ENCODE measurements at places on chromosomes 1 and 21.
A peak's percentile ranks its signal among the peaks of the same experiment; 100 is the strongest.

GRCh38 chr1:108531444-108531843, 28.5 kb upstream of the EEIG2 start:
- no peak for DNase-seq

DNA sequence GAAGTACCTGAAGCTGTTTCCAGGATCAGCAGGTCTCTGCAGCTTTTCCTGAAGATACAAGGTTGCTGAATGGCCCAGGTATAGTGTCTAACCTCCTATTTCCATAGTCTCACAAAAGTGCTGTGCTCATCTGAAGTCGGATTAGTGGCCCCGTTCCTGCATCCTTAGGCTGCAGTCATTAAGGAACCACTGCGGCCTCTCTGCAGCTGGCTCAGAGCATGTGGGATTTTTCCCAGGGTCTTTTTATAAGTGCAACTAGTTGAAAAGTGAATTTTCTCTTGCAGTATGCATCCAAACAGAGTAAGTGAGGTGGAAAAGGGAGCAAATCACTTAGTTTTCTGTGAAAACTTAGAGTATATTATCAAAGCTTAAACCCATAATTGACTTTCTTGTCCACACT, 565.3 kb upstream of the NEGR1 start:
- no peak for DNase-seq

- no peak for DNase-seq
Measured at GRCh38 chr1:200253774-200254495, 155.9 kb downstream of the ZNF281 start.

- DNase-seq: no peak
Measured at GRCh38 chr1:177024623-177025022, 139.9 kb downstream of the ASTN1 start.

GRCh38 chr1:78334952-78335351, 155.8 kb upstream of the PTGFR start:
- DNase-seq: no peak

GRCh38 chr1:186730951-186731729, 50.9 kb upstream of the PTGS2 start:
- no peak for DNase-seq

DNA sequence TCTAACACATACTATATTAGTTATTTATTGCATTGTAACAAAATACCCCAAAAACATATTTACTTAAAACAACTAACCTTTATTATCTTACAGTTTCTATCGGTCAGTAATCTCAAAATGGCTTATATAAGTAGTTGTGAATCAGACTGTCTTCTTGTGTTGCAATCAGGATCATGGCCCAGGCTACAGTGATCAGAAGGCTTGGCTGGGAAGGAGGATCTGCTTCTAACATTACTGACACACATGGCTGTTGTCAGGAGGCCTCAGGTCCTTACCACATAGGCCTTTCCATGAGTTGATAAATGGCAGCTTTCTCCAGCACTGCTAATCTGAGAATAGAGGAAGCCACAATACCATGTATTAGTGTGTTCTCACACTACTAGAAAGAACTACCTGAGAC, 33.7 kb downstream of the CFH start:
- DNase-seq: no peak

DNA sequence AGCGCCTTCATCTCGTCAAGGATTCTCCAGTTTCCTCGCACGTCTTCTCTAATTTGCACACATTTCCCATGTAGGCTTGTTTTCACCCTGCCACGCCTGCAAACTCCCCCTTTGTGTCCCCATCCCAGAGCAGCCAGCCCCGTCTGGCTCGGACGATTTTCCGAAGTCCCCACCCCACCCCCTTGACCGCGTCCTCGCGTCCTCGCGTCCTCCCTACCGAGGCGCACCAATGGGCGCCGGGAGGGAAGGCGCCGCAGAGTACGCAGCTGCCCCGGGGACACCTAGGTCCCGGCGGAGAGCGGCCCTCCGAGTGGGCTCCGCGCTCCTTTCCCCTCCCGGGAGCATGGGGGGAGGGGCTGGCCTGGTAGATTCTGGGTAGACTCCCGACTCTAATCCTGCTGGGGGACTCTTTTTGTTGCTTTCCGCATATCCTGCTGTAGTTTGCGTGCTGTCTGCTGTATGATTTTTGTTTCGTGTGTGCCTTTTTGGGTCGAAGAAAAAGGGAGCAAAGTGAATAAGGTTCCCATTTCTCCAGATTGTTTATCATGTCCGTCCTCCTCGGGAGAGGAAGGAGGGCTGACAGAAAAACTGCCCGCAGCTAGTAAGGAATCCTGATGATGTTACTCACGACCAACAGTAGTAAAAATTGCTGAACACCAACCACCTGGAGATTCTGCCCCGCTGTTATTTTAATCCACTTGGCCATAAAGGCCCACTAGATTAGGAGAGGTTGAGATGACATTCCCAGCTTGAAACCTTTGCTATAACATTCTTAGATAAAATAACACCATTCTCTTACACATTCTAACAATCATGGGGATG, 1.5 kb downstream of the CACHD1 start:
- peak; percentile 75 for DNase-seq

GRCh38 chr1:208541225-208541855, 297.2 kb upstream of the PLXNA2 start:
- no peak for DNase-seq

- DNase-seq: no peak
Measured at GRCh38 chr1:154502744-154503115, 518 bp upstream of the SHE start.

DNA sequence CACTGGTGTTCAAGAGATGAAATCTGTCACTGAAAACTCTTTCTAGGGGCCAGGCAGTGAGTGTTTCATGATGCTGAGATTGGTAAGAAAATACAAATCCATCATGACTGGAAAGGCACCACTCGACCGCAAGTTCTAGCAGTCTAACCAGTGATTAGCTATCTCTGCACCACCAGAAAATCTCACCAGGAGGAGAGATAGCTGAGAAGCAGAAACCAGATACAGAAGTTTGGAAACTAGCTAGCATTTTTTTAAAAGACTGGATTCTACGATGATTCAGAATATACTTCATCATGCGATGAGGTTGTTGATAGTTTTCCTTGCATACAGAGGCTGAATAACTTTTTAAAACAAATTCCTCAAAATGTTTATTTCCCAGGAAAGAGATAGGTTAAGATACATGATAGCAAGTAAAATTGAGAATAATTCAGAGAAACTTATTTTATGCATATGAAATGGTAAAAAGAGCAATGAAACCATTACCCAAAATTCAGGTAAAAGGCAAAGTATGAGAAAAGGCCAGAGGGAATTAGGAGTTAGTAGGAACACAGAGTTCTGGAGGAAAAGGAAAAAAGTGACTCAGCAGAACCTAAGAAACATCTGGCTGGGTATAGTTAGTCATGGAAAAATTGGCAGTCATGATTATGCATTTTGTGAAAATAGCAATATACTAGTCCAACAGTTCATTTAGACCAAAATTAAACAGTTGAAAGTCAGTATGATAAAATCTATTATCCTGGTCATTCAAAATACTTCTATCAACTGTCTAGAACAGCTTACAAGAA, 3.3 kb upstream of the F3 start:
- peak; percentile 89 for DNase-seq

GRCh38 chr1:56301791-56302190, 277.6 kb downstream of the PLPP3 start:
- DNase-seq: peak; percentile 61

GRCh38 chr21:42704861-42705260, 51.4 kb downstream of the PDE9A start:
- no peak for DNase-seq

DNA sequence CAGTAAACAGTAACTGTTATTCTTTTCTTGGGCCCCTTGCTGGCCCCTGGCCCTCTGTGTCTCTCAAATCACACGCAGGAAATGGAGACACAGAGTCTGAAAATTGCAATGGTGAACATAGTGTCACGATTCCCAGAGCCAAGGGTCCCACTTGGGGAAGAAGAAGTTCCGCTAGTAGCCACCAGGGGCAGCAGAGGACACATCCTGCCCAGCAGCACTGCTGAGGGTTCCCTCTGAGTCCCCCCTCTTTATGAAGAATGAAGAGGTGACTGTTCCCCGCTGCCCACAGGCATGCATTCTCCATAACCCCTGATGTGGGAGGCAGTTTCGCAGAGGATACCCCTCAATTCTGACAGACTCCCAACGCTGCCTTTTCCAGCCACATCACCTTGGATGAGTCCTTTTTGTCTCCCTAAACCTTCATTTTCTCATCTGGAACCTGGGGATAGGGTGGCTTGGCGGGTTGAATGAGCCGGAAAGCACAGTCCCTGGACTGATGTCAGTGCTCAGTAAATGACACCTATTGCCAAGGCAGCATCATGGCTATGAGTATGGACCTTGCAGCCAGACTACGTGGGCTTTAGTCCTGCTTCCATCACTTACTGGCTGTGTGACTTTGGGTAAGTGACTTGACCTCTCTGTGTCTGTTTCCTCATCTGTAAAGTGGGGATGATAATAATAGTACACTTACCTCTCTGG, 238.0 kb upstream of the TMEM51 start:
- DNase-seq: peak; percentile 68

- no peak for DNase-seq
Measured at GRCh38 chr1:30550365-30551220, 172.8 kb downstream of the MATN1 start.

- peak; percentile 23 for DNase-seq
Measured at GRCh38 chr1:92444351-92444750, 42.4 kb downstream of the GFI1 start.

DNA sequence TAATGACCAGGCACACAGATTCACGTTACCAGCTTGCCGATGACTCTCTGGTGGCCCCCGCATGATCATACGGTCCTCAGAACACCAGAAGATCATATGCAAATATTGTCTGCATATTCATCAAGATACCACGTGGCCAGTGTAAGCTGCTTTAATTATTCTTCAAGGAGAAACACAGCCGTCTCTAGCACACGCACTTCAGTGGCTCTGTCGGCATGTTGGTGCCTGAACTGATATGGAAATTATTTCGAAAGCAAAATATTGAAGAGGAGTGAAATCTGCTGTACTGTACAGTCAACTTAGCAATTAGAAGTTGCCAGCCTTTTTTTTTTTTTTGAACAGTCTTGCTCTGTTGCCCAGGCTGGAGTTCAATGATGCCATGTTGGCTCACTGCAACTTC, 5.9 kb upstream of the KIF26B start:
- no peak for DNase-seq

DNA sequence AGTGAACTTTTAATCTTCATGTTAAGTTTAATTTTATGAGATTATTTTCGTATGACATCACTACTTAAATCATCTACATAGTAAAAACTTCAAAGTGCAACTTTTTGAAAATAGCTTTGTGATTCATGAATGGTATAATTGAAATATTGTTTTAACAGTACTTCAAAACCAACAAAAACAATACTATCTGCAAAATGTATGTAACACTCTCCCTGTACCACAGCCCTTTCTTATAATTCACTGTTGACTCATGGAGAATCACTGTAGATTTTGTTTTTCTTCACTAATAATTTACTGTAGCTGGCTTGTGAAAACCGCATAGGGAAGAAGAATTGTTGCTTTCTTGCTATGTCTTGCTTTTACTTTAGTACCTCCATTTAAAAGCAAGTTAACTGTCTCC, 301.4 kb upstream of the ADAMTS5 start:
- DNase-seq: peak; percentile 44

DNA sequence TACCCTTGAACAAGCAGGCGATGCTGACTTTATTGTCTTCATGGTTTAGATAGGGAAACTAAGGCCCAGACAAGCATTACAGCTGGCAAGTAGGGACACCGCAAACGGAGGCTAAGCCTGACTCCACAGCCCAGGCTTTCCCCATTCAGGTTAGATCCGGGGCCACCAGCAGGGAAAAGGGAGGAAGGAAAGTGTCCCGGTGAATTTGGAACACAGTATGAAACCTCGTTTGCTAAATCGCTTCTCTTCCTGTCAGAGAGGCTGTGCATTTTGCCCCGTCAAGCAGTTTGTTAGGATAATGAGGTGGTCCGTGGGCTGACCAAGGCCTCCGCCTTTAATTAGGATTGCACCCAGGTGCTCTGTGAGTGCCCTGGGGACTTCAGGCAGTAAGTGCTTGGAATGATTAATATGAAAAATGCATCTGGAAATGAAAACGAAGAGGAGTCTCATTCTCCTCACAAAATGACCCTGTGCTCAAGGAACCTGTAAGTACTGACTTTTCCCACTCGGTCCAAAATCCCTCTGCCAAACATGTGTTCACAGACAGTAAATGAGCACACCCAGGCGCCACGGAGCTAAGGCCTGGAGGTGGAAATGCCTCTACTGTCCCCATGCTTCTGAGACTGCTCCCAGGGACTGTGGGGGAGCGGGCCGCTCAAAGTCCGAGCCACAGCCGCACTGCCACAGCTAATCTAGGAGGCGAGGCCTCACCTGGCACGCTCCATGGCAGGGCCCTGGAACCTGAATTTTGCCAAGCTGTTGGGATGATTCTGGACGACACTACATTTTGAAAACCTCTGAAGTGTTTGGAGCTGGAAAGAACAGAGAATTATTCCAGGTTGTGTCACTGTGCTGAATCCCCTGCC, 234.1 kb downstream of the SDCCAG8 start:
- DNase-seq: no peak

DNA sequence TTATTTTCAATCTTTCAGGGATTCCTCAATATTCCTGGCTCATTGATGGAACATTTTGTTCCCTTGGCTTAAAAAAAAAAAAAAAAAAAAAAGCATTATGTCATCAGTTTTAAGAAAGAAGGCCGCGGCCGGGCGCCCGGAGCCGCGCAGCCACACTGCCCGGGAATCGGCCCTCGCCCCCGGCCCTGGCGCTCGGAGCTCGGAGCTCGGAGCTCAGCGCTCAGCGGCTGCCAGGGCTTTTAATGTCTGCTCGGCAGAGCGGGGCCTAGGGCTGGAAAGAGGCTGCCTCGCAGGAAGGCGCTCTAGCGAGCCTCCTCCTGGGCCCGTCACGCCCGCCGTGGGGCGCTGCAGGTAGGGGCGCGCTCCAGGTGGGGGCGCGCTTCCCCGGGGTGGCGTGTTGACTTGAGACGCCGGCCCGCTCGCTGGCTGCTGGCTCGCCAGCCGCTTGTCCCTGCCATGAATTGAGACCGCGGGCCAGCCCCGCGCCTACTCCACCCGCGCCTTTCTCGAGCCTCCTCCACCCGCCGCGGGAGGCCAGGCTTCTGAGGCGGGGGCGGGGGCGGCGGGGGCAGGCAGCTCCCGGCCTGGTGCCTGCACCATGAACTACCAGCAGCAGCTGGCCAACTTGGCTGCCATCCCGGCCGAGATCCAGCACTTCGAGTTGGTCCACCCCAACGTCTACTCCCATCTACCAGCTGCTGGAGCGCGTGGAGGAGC, 5.4 kb upstream of the TDRD5 start:
- peak; percentile 29 for DNase-seq
